Ureter (tissue), 1 donor: ENCODE measurements at places on chromosomes 6 and 20.

DNA sequence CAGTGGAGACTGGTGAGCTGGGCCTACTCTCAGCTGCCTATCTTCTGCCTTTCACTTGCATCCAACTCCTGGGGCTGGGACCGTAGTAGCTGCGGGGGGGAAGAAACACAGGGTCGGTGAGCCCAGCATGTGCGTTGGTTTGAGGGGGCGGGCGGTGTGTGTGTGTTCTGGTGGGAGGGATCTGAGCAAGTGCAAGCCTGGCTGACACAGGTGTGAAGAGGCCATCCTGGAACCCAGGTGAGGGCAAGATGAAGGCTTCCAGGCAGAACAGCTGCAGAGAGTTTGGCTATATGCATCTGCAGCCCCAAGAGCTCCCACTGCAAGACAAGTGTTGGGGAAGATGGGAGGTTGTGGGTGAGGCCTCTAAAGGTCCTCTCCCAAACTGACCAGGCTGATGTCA is 30.6 kb downstream of the MOCS1 start:
- DNase-seq, result no peak

GRCh38 chr20:60976913-60977312 is 275.1 kb upstream of the CDH4 start:
- DNase-seq, result no peak

- peak; percentile 44 for DNase-seq
Measured at GRCh38 chr6:148471624-148472159, 129.1 kb downstream of the SASH1 start.

GRCh38 chr20:3898639-3899038 is 9.5 kb downstream of the PANK2 start:
- DNase-seq, result no peak

GRCh38 chr6:93136111-93136510 is 283.2 kb downstream of the EPHA7 start:
- no peak for DNase-seq

DNA sequence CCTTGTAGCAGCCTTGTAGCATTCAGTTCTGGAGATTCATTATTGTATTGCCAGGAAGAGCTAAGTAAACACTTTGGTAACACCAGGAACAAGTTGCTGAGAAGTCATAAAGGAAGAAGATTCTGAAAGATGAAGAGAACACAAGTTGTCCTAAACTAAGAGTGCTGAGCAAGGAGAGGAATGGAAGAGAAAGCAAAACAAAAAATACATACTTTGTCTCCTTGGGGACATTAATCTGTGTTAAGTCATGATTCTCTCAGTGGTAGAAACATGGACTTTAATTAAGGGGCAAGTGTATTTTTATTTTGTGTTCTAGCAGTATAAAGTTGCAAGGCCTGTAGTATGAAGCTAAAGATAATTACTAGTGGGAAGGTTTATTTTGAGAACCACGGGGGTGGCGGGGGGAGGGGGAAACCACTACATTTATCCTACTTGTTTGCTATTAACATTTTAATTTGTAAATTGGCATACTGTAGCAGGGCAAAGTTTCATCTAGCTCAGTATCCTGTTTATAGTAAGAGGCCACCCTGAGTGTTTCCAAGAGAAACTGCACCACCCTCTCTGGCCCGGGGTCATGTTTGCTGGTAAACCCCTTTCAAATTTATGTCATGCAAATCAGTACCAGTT is 463.0 kb downstream of the CDKAL1 start:
- DNase-seq, result no peak

DNA sequence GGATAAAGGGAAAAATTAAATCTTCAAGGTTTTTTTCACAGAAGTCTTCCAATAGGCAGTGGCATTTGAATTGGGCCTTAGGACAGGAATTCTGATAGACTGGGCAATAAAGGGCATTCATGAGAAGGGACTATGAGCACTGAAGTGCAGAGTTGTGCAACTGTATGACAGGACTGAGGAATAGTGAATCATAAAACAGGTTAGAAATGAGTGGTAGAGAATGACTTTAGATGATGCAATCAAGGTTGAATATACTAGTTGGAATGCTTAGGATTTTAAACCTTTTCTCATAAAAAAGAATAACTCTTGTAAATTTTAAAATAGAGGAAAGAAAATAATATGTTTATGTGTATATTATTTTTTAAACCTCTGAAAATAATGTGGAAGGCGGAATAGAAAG is 944.7 kb downstream of the PHF3 start:
- no peak for DNase-seq

DNA sequence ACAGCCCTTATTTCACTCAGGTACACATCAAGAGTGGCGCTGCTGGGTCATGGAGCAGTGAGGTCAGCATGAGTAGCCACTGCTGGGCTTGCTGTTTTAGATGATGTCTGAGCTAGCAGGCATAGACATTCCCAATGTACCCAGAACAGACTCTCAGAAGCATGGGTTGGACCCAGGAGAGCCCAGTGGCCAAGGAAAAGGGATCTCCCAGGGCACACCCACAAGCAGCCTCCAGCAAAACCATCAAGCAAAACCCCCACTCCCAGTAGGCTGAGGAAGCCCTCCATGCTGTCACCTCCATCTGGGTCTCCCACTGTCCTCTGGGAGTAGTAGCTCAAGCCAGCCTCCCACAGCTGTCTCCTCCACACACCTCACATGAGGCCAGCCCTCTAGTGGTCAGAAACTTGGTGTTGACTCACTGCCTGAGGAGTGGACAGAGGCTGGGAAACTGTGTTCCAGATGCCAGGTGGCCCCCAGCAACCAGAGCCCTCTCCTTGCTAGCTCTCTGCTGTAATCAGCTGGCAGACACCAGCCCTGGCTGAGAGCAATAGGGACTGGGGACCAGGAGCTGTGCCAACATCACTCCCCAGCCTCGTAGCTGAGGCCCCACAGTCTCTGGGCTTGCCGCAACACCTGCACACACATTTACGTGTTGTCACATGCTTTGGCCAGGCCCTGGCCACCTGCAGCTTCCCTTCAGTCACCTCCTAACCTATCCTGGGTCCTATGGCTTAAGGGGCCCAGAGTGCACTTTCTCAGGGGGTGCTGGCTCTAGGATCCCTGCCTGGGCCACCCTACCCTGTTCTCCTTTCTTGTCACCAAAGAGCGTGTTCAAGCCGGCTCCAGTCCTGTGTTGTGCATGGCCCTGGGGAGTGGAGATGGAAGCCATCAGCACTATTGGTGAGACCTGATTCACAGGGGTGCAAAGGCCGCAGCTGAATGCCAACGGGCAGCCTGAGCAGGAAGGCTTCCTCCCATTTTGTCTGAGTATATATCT is 1.9 kb upstream of the AP5S1 start:
- DNase-seq, result no peak

- DNase-seq, result no peak
Measured at GRCh38 chr20:45861221-45862075, 4.0 kb downstream of the ZSWIM3 start.

GRCh38 chr20:57908704-57909630 is 199.2 kb upstream of the PMEPA1 start:
- DNase-seq, result no peak

GRCh38 chr20:57548177-57549058 is 12.5 kb upstream of the PCK1 start:
- no peak for DNase-seq

- no peak for DNase-seq
Measured at GRCh38 chr6:72418495-72418894, 203.4 kb upstream of the KCNQ5 start.

DNA sequence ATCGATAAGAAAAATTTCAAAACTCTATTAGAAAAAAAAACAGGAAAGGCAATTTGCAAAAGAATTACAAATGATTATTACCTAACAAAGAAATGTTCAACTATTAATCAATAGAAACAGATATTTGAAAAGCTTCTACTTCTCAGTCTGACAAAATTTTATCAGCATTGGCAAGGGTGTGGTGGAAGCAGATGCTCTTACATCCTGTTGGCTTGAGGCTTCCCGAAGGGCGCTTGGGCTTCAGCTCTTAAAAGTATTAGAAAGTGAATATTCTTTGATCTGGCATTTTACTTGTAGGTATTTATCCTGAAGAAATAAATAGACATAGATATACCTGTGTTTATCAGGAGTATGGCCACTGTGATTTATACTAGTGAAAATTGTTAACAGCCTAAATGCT is 38.7 kb downstream of the SLC35D3 start:
- DNase-seq, result no peak

- DNase-seq, result no peak
Measured at GRCh38 chr6:35926509-35927215, 5.8 kb upstream of the SRPK1 start.

GRCh38 chr20:19045371-19045770 is 167.1 kb upstream of the SLC24A3 start:
- no peak for DNase-seq

- DNase-seq, result no peak
Measured at GRCh38 chr6:48835421-48835958, 627.6 kb downstream of the MMUT start.

DNA sequence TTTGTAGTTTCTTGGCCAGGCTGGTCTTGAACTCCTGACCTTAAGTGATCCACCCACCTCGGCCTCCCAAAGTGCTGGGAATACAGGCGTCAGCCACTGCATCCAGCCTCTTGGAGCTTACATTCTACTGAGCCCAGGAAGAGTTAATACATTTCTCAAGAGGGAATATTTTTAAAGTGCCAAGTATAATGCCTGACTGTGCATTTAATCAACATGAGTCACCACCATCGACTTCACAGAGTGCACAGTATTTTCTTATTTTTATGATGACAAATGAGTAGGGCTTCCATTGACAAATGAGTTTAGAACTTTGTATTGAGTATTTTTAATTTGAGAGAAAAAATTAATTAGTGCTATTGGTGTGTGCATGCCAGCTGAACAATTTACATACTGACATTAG is 72.2 kb downstream of the SASH1 start:
- no peak for DNase-seq

GRCh38 chr6:75363304-75363703 is 78.7 kb upstream of the TMEM30A start:
- no peak for DNase-seq

- DNase-seq, result no peak
Measured at GRCh38 chr20:41499961-41500725, 118.0 kb downstream of the CHD6 start.

- peak; percentile 79 for DNase-seq
Measured at GRCh38 chr6:35302604-35303241, 5.1 kb downstream of the DEF6 start.

GRCh38 chr6:154509421-154510143 is 903 bp downstream of the CNKSR3 start:
- peak; percentile 50 for DNase-seq

- DNase-seq, result no peak
Measured at GRCh38 chr6:21459641-21460040, 133.9 kb upstream of the SOX4 start.

DNA sequence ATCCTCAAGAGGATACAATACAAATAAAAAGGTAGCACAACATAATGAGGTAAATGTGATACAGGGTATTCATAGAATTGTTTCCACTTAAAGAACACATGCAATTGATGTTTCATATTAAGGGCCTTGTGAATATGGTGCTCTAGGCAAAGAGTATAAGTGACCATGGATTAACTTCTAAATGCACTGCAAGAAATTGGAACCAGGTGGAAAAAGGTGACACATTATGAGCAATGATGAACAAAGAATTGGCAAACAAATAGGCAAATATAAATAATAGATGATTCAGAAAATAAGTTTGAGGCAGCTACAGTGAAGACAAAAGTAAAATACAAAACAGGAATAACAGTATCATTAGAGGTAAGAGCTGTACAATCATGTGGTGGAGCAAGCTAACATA is 192.0 kb downstream of the GRIK2 start:
- no peak for DNase-seq

GRCh38 chr6:40999569-40999968 is 39.5 kb downstream of the UNC5CL start:
- DNase-seq, result peak; percentile 52

GRCh38 chr20:19428324-19428723 is 215.9 kb downstream of the SLC24A3 start:
- no peak for DNase-seq

DNA sequence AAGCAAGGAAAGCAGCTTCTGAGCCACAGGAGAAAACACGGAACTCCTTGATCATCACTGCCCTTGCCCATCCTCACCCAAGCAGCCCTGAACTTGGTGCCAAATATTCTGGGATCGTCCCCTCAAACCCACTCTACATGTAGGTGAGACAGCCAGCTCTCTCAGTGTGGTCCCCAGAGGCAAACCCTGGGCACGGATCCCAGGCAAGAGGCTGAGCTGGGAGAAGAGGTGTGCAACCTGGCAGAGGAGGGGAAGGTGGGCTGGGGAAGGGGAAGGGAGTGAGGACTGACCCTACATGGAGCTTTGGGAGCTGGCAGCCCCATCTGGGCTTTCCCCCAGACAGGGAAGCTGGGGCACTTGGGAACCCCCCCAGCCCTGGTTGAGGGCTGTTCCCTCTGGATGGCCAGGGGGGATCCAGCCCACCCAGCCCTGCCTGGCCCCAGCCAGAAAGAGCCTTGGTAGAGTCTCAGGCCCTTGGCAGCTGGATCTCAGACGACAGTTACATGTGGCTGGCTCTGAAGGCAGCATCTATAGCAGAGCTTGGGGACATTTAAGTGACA is 186.2 kb upstream of the CST7 start:
- peak; percentile 23 for DNase-seq

GRCh38 chr6:167338541-167339117 is 13.7 kb downstream of the TTLL2 start:
- DNase-seq, result no peak

- no peak for DNase-seq
Measured at GRCh38 chr6:143339223-143339622, 111.3 kb downstream of the ADAT2 start.

DNA sequence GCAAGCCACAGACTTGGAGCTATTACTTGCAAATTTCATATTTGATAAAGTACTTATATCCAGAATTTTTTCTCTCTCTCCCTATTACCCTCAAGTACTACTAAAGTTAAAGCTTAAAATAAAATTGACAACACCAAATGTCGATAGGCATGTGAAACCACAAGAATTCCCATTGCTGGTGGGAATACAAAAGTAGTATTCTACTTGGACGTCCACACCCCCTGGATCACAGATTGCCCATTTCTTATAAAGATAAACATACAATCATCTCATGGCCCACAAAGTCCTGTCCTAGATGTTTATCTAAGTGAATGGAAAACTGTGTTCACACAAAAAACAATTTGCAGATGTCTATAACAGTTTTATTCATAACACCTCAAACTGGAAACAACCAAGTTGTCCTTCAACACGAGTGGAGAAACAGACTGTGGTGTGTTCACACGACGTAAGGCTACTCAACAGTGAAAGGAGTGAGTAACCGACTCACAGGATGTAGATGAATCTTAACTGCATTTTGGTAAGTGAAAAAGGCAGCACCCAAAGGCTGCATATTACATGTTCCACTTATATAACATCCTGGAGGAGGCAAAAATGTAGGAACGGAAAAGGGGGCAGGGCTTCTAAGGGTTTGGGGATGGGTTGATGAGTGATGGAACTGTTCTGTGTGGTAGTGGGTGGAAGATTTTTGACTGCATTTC is 297.4 kb downstream of the THBS2 start:
- no peak for DNase-seq

- DNase-seq, result no peak
Measured at GRCh38 chr20:17227219-17227575, 357 bp downstream of the PCSK2 start.
